Naive thymus-derived CD8-positive, alpha-beta T cell (primary cell): ENCODE measurements at places on chromosomes 5 and 9.

GRCh38 chr5:123421773-123422172, 1.4 kb downstream of the CEP120 start:
- DNase-seq: no peak

DNA sequence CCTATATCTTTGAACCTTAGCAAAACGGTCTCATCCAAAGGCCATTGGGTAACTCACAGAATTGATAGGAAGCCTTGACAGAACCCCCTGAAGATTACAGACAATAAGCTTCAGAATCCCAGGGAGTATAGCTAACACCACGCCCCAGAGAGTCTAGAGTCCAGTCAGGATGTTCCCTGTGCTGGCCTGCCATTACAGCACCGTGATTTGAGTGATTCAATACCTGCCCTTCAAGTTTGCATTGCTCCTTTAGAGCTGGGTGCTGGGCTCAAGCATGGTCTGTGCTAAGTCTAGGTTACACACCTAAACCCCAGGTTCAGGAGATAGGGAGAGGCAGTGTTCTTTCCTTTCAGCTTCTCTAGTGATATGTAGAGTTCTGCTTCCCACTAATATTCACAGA, 90.5 kb downstream of the RASEF start:
- DNase-seq: no peak

GRCh38 chr9:99533421-99533820, 288.3 kb upstream of the NR4A3 start:
- DNase-seq: no peak

GRCh38 chr5:105677291-105677690, 1993.4 kb downstream of the EFNA5 start:
- DNase-seq: no peak
